WTC11 (cell line): ENCODE measurements at places on chromosomes 3 and 15. TPM values are rescaled to one million over a fixed set of nuclear protein-coding genes. Genes with fewer than 3 reads are reported as not detected.

Gene IMP3
- total RNA-seq: 93.7 to 107 TPM (median 94.8 TPM) in 3 replicates

DNA sequence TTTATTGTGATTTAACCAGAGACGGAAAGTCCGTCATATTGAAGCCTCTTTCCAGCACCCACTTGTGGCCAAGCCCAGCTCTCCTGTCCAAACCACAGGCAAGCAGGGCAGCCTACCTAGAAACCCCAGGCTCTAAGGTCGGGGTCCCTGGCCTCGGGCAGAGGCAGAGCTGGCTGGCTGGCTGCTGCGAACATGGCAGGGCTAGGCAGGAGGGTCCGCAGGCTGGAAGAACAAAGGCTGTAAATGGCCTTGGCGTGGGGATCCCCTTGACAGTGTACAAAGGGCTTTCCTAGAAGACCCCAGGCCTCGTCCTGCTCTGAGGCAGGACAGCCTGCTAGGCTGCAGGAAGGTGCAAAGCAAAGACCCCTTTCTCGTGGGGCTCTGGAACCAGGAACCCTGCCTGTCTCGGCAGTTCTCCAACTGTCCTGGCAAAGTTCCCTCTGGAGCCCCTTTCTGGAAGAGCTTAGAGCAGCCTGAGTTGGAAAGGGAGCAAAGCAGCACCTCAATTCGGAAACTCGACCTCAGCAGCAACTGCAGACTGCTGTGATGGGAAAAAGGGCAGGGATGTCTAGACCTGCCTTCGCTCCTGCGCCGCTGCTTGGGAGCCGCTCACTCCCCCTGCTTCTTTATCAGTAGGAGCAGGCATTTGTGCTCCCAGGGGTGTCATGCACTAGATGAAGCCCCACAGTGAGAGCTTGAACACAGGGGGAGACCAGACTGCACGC is 8.5 kb downstream of the CALML4 start:
- H3K27ac ChIP-seq: no peak overlapping the region
- peaks cover 19% of the 10 kb centered on the region for H3K4me1 ChIP-seq
- H3K27me3 ChIP-seq: no peaks in the 10 kb centered on the region
- no peak overlapping the region for H3K4me3 ChIP-seq
- DNase-seq: no peak
- peaks cover 16% of the 10 kb centered on the region for H3K36me3 ChIP-seq

Gene KLHL25
- total RNA-seq: 14.1 to 15.8 TPM (median 15.0 TPM) in 3 replicates

Gene CHAC1
- 17.2 to 31.0 TPM (median 17.7 TPM) in 3 replicates for total RNA-seq

GRCh38 chr3:33004961-33005360 is 53.5 kb downstream of the CCR4 start:
- H3K4me1 ChIP-seq: peaks cover 21% of the 10 kb centered on the region
- no peaks in the 10 kb centered on the region for H3K27me3 ChIP-seq
- no peak overlapping the region for H3K27ac ChIP-seq
- peaks cover 10% of the 10 kb centered on the region for H3K36me3 ChIP-seq
